Fibroblast of skin of back (primary cell): ENCODE measurements at places on chromosomes 1 and 21.

DNA sequence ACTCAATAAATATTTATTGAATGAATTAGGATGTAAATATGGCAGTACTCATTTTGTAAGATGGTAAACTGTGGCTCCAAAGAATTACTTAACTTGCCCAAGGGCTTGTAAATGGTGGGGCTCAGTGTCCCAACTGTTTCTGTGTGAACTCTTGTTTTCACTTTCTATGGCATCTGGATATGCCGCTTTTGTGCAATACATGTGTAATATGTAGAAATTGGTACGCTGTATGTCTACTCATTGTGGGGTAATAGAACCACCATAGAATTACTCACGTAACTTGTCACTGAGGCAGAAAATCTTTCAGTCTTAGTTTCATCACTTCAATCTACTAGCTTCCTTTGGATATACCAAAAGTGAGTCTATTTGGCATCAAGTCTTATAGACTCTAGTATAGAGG is 977 bp downstream of the PRPF3 start:
- DNase-seq, result no peak

- peak; percentile 28 for DNase-seq
Measured at GRCh38 chr1:93344886-93345632, 648 bp upstream of the DR1 start.

DNA sequence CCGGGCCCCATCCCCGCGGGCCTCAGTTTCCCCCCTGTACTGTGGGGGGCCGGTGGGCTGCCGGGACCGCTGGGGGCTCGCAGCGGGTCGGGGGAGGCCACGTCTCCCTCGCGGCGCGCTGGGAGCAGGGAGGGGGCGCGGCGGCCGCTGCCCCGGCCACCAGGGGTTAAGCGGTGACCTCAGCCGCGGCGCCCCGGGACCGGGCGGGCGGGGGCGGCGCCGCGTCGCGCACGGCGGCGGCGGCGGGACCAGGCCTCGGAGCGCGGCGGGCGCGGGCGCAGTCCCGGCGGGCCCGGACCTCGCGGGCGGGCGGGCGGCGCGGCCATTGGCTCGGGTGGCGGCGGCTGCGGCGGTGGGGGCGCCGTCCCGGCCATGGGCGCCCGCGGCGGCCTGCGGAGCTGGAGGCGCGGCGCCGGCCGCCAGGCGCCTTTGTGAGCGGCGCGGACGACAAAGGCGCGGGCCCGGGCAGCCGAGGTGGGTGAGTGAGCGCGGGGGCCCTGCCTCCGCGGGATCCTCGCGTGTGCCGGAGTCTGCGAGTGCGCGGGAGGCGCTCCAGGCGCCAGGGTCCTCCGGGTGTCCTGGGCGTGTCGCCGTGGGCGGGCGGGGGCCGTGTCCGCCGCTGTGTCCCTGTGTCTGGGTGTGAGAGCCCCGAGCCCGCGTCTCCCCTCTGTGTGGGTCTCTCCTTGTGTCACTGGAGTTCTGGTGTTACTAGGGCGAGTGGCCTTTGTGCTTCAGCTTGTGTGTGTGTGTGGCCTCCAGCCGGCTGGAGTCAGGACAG is at the start of gene ARHGEF10L:
TSS of gene ARHGEF10L (plus strand) at position 222 of the 778 bp plus-strand sequence. CDS start 40,898 bp downstream, outside the sequence.
- DNase-seq, result peak; percentile 35

DNA sequence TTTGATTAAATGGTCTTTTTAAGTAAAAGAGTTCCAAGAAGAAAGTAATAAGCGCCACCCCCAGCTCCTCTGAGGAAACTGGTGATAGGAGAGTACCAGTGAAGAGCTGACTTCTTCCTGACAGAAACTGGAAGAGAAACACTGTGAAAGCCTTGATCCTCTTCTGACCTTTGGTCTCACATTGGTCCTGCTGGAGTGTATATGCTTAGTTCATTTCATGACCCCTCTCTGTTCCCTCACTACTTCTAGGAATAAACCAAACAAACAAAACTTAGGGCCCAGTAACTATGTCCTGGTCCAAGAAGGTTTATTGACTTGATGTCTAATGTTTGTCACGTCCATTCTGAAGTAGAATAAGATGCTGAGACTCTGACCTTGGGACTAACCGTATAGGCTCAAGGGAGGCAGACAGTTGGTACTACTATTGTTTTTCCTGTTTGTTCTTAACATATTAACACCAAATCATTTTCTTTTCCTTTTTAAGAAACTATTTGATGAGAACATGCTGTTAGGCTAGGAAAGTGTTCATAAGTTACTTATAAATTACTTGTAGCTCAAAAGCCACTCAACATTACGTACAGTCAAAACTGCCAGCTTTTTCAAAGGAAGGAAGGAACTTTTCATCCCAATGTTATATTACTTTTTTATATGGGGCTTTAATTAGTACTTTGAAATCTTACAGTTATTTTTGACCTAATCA is 57.9 kb downstream of the MIER1 start:
- DNase-seq, result no peak

DNA sequence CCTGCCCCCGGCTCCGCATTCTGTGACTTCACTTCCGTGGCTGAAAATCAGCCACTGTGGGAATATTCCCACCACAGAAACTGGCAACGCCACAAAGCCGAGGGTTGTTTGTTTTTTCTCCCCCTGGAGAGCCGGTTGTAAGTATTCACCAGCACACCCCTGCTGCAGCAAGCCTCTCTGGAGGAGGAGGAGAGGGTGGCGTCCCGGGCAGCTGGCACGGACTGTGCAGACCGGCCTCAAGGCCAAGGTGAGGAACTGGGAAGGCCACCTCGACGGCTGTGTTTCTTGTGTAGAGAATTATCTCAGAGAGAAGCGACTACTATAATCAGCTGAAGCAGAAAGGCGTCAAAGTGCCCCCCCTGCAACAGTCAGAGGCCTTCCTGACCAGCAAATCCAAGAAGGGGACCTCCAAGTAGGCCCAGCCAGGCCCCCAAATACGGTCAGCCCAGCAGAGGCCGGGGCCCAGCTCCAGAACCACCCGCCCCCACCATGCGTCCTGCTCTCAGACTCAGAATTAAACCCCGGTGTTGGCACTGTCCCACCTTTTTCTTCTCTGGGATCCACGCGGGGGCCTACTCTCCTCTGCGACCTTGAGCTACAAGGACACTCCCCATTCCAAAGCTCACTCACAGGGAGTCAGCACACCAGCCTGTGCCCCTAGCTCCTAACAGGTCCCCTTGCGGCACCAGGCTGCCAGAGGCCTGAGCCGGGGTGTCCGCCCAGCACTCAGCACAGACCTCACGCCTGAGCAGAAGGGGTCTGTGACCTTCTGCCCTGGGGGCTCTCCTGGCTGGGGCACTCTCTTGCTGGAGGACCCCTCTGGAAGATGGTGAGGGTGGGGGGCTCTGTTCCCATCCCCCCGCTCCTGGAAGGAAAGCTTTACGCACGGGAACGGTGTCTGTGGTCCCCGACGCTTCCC is 1.2 kb upstream of the SMIM1 start:
- DNase-seq, result no peak

DNA sequence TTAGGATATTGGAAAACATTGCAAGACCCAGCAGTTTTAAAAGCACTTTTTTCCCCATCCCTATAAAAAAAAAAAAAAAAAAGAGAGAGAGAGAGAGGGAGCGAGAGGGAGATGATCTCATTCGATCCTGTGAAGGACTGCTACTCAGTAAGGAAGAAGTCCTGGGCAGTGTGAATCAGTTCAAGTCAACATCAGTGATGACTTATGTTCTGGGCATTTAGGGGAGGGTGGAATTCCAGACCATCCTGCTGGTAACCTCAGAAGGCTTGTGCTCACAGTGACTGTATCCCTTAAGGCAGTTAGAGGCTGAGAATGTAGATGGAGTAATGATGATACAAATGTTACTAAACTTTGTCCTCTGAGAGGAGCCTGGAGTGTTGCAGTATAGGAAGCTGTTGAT is 151.4 kb downstream of the TGFB2 start:
- DNase-seq, result peak; percentile 100

DNA sequence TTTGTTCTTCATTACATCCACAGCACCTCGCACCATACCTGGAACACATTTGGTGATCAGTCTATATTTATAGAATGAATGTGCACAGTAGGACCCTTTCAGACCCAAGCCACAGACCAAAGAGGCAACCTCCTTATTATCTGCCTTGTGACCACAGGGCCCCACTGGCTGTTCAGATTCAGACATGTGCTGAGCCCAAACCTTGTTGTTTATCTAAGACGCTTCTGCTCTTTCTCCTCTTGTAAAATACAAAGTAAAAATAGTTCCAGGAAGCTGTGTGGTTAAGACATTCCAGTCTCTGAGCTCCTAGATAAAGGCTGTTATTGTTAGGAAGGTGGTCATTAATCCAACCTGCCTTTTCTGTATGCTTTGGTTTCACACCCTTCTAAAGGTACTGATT is 3.6 kb upstream of the SCMH1 start:
- DNase-seq, result peak; percentile 45

DNA sequence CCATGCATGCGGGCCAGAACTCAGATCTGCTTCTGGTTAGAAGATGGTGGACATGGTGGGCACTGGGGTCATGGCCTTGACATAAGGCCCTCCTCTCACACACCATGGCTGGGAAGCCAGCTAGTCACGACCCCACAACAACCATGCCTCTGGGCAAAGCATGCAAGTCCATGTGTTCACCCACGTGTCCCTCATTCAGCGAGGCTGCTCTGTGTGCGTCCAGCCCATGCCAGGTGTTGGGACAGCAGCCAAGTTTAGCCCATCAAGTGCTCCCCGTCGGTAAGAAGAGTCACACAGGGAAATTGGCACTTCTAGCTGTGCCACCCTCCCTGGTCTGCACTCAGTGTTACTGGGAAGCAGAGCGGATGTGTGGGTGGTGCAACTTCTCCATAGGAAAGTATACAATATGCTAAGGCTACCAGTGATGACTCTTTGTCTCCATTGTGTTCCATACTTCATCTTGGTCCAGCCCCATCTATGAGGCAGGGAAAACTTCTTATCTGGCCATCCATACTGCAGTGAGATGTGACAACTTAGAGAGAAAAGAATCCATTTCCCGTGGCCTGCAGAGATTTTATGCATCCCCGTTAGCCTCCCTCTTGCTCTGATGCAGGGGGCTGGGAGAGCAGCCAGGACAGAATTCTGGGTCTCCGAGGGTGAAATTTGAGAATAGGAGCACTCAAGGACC is 198.0 kb downstream of the GRIK3 start:
- no peak for DNase-seq

GRCh38 chr1:156959414-156959813 is 39.0 kb downstream of the LRRC71 start:
- DNase-seq, result no peak

DNA sequence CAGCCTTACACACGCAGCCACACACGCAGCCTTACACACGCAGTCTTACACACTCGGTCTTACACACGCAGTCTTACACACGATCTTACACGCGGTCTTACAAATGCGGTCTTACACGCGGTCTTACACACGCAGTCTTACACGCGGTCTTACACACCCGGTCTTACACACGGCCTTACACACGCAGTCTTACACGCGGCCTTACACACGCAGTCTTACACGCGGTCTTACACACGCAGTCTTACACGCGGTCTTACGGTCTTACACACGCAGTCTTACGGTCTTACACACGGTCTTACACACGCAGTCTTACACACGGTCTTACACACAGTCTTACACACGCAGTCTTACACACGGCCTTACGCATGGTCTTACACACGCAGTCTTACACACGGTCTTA is 111.9 kb downstream of the PRDM16 start:
- no peak for DNase-seq

GRCh38 chr1:63423649-63424048 is 56.2 kb downstream of the ALG6 start:
- DNase-seq, result no peak

- DNase-seq, result no peak
Measured at GRCh38 chr21:43273708-43274021, 104.9 kb downstream of the CRYAA start.

- no peak for DNase-seq
Measured at GRCh38 chr1:172545396-172546004, 12.6 kb downstream of the SUCO start.

DNA sequence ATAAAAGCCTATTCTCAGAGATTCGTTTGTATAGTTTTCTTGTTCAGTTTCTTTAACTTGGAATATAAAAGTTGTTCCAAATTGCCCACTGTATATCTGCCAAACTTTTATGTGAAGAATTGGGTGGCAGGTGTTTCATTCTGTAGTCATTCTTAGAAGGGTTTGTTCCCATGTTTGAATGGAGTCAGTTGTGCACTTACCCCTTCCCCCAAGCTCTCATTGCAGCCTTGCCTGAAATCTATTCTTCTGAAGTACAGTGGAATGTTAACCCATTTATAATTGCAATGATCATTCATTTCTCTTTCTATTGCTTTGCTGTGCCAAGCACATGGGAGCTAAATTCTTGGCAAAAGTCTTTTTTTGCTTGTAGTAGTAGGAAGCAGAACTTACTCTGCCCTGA is 375.3 kb upstream of the C1orf87 start:
- no peak for DNase-seq

DNA sequence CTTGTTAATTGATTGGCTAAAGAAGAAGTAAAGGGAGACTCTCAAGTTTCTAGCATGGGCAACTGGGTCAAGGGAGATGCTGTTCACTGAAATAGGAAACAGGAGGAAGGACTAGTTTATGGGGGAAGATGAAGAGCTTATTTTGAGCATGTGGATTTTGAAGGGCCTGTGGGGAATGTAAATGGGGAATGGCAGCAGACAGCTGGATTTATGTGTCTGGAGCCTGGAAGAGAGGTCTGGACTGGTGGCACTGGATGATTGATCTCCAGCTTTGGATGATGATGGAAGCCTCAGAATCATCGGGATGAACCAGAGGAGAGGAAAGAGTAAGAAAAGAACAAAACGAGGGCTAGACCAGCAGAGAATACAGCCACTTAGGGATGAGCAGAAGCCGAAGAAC is 54.9 kb upstream of the ENAH start:
- no peak for DNase-seq

- DNase-seq, result peak; percentile 77
Measured at GRCh38 chr1:99963041-99963795, 6.6 kb upstream of the SLC35A3 start.

- DNase-seq, result no peak
Measured at GRCh38 chr1:180065408-180065807, 89.3 kb upstream of the QSOX1 start.

DNA sequence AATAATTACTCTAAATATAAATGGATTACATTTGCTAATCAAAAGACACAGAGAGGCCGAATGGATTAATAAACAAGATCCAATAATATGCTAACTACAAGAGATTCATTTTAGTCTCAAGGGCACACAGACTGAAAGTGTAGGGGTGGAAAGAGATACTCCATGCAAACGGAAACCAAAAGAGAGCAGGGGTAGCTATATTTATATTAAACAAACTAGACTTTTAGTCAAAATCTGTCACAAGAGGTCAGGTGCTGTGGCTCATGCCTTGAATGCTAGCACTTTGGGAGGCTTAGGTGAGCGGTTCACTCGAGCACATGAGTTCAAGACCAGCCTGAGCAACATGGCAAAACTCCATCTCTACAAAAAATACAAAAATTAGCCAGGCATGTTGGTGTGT is 33.6 kb upstream of the DISP1 start:
- no peak for DNase-seq

- DNase-seq, result peak; percentile 75
Measured at GRCh38 chr1:226655251-226656163, 83.6 kb downstream of the ITPKB start.

GRCh38 chr1:87968197-87968955 is 639.7 kb downstream of the LMO4 start:
- DNase-seq, result peak; percentile 84

DNA sequence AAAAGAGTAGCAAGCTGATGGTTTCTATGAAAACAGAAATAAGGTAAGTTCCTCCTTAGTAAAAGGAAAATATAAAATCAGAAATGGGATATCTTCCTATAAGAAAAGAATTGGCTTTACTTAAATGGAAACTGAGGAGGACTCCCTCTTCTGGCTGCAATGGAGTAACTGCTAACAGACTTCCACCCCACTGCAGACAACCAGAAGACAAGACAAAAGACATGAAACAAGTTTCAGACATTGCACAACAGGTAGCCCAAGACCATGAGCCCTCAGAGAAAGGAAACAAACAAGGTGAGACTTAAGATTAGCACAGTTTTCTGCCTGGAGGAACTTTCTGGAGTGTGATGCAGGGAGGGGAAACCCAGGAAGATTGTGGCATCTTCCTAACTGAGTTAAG is 17.0 kb upstream of the OLFML2B start:
- peak; percentile 37 for DNase-seq
